Temporal lobe (tissue), 4 donors: ENCODE measurements at places on chromosomes 2 and 18. TPM values are rescaled to one million over a fixed set of nuclear protein-coding genes. Genes with fewer than 3 reads are reported as not detected.

Gene MYO7B
- under 0.01 TPM for total RNA-seq

Gene ANKRD53
- total RNA-seq: 2.7 TPM

Gene BCL2
- 17.7 TPM for total RNA-seq

Gene INO80C
- 11.3 TPM for total RNA-seq

Gene PLEK
- 1.7 TPM for total RNA-seq

Gene SRD5A2
- total RNA-seq: under 0.01 TPM

Gene SS18
- 37.6 TPM for total RNA-seq

Gene GAL3ST2
- 0.74 TPM for total RNA-seq

Gene PAX3
- 0.49 TPM for total RNA-seq

Gene AFF3
- 81.4 TPM for total RNA-seq

Gene NCKAP1
- 163 TPM for total RNA-seq

Gene RGPD5
- total RNA-seq: 31.5 TPM

Gene COL5A2
- 21.4 TPM for total RNA-seq

Gene ACTR2
- 123 TPM for total RNA-seq

Gene EVA1A
- 0.98 TPM for total RNA-seq

Gene INPP1
- 16.5 TPM for total RNA-seq

Gene SLC16A14
- total RNA-seq: 41.6 TPM

Gene NCKAP5
- total RNA-seq: 9.3 TPM

Gene C2orf78
- not detected for total RNA-seq

Gene TMEM247
- total RNA-seq: not detected

Gene UGT1A4
- total RNA-seq: not detected

Gene POTEJ
- total RNA-seq: not detected

Gene SPDYA
- total RNA-seq: 1.5 TPM

Gene HOXD13
- total RNA-seq: not detected

Gene PPP1R7
- 27.0 TPM for total RNA-seq

Gene CCDC74B
- total RNA-seq: 4.7 TPM

Gene EPB41L3
- total RNA-seq: 39.3 TPM

Gene CNPPD1
- 26.8 TPM for total RNA-seq

Gene TLX2
- total RNA-seq: not detected

Gene SERPINB4
- not detected for total RNA-seq

Gene RALBP1
- total RNA-seq: 26.1 TPM

Gene RAB12
- total RNA-seq: 59.0 TPM

Gene NCK2
- total RNA-seq: 47.2 TPM

Gene SLC14A1
- total RNA-seq: 1.7 TPM

Gene FTCDNL1
- total RNA-seq: 5.4 TPM
